ENCODE measurements at places on chromosomes 16 and 17.

DNA sequence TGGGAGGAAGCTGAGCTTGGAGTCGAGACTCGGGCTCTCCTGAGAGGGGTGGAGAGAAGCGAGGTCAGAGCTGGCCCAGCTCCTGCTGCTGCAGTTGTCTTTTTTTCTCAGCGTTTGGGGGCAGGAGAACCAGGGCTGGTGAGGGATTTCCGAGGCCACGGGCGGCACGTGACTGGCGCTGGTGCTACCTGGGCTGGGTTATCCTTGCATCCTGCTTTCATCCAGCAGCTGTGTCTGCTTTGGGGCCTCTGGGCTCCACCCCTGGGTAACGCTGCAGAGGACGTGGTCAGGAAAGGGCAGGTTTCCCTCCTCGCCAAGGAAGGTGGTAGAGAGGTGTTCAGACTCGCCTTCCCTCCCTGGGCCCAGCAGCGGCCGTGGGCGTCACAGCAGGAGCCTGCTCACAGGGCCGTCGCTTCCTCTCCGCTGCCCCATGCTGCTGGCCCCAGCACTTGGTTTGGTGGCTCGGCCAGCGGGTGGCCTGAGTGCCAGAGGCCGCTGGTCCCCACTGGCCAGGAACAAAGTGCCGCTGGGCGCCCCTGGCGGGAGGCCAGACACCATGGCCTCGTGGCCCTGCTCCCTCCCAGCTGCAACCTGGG, 22.5 kb downstream of the GSE1 start:
- DNase-seq = no peak

DNA sequence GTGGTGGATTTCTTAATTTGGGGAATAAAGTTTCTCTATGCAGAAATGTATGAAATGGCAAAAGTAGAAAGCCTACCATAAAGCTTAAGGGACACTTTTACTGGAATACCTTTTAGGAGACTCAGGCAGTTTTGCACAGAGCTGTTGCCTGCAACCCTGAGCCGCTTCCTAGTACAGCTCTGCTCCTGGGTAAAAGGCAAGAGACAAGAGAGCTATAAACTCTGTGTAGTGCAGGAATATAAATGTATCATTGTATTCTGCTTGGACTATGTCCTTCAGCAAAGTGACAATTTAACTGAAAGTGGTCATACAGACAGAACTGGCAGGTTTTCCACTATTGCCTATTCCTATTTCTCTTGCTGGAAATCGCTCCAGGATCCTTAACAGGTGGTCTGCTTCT, 65.3 kb upstream of the MYOCD start:
- no peak for DNase-seq

DNA sequence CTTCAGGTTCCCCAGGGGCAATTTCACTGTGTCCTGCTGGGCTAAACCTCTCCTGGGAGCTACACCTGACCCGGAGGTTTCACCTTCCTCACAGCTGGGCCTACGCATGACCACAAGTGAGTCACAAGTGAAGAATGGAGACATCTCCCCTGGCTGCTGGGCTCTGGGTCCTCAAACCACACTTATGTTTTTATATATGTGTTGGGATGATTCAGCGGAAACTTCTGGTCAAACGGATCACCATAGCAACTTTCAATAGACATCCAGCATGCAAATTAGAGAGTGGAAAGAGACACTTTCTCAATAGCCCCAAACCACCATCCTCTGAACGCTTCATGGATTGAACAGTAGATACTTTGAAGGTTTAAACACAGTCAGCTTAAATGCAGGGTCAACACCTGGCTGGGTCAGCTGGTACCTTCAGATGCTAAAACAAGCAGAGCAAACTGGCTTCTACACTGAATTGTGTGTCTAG, 28.0 kb upstream of the MAF start:
- DNase-seq = no peak

DNA sequence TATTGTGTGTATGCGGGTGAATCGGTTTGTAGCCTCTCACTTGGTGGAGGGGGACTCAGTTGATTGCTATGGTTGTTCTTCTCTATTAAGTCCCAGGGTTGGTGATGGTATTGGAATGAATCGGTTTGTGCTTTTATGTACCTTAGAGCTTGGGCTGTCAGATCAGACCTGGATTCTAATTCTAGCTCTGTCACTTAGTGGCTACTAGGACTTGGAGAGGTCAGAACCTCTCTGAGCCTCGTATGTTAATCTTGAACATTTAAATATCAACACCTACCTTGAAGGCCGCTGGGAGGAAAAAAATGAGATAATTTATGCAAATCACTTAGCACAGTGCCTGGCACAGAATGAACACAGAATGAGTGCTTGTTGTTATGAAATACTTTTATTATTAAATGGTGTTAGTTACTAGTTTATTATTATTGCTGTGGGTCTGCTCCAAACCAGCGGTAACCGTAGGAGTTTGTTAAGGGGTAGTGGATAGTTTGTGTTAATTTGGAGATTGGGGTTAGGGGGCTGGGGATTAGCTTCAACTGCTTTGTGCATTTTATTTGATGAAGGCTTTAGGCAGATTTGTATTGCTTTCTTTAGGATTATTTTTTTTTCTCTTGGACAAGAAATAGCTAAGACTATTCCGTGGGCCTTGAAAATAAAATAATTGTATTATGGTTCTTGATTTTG, 3.5 kb downstream of the KDM6B start:
- DNase-seq = no peak

- no peak for DNase-seq
These were observed 9.3 kb downstream of the JUP start for GRCh38 chr17:41777157-41777573.

GRCh38 chr17:11682646-11683045, 84.4 kb downstream of the DNAH9 start:
- DNase-seq = no peak

- DNase-seq = no peak
These were observed 230.8 kb downstream of the ABCC12 start for GRCh38 chr16:47924950-47925349.

DNA sequence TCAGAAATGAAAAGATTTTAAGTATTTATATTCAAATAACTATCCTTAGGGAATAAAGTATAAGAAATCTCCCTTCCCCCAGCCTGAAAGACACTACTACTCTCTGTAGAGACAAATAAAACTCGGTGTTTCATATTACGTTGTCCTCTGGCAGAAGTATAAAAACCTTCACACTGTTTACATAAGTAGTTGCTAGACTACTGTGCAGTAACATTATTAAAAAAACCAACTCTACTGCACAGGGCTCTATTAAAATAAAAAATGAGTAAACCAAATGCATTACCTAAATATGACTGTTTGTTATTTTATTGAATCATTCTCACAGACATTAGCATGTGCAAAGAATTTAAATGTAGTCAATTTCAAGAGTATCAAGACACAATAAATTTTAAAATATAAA, 67.4 kb downstream of the MED13 start:
- no peak for DNase-seq

DNA sequence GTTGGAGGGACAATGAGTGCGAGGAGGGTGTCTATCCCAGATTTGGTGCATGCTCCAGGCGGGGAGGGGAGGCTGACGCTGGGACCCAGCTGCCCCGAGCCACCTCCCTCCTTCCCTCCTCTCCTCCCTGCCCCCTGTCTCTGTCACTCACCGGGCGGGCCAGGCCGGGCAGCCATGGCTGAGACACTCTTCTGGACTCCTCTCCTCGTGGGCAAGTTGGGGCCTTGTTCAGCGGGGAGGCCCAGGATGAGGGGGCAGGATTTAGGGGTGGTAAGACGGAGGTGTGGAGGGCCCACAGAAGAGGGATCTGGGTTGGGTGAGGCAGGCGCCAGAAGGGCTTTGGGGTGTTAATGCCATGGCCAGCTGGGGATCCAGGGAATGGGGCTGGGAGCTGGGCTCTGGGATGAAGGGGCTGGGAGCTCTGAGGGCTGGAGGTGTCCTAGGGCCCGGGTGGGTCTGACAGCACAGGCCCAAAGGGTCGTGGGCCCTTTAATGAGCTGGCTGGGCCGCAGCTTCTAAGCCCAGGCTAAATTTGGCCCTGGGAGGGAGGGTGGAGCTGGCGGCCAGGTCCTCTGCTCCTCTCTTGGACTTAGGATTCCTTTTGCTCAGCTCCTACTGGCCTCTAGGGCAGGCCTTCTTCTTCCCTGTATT, at the start of gene SGCA:
Gene SGCA (plus strand): TSS at position 139 of the 651 bp plus-strand sequence. CDS start 36 bp downstream, at position 175.
- no peak for DNase-seq

DNA sequence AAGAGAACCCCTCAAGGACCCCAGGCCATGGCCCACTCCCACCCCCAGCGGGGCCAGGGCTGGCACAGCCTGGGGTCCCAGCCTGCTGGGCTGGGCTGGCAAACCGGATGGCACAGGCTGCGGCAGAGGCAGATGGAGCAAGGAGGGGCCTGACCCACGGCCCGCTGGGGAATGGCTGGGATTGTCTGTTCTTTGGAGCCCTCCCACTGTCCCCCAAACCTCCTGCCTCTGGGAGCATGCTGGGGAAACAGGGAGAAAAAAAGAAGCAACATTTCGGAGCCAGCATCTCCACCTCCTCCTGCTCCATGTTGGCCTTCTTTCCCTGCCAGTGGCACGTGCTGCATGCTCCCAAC, 37.1 kb upstream of the LHX1 start:
- DNase-seq = no peak

DNA sequence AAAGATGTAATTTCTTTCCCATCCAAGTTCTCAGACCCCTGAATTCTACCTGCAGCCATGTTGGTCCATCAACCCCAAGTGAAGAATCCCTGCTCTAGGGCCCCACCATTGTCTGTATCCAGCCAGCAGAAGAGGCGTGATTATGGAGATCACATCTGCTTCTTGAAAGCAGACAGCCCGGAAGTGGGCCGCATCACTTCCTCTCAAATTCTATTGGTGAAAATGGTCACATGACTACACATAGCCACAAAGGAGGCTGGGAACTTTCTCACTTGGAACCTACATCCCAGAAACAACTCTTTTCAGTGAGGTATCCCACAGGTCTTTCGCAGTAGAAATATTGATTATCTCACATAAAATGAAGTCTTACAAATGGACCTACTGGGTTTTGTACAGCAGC, 40.1 kb downstream of the IL4R start:
- no peak for DNase-seq

DNA sequence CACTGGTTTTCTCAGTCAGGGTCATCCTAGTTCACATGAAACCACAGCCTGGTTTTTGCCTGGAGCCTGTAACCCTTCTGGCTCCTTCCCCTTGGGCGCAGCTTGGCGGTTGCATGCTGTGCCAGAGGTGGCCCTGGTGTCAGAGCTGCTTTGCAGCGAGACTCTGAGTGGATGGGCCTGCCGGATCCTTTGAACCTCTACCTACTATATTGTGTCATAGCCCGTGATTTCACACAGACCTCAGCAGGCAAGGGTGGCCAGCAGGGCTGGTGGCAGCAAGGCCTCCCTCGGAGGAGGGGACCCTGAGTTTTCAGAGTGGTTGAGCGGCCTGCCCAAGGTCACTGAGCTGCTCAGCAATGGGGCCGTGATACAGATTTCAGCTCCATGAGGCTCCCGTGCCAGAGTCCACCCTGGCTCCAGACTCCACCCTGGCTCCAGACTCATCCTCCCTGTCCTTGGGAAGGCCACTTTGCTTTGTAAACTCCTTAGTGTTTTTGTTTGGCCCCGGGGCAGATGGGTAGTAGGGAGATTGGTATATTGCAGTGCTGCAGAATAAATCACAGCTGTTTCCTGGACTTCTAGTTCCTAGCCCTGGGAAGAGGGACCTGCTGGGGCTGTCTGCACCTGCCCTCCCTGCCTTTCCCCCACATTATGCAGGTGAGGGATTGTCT, 9.7 kb downstream of the MPRIP start:
- no peak for DNase-seq

- no peak for DNase-seq
These were observed 23.9 kb downstream of the ABCC3 start for GRCh38 chr17:50658616-50659015.

Measured in Panc1 (cell line).